D721Med (cell line): ENCODE measurements at places on chromosomes 2 and 18.

GRCh38 chr2:241659150-241659739, 21.8 kb downstream of the ATG4B start:
- no peak for DNase-seq

DNA sequence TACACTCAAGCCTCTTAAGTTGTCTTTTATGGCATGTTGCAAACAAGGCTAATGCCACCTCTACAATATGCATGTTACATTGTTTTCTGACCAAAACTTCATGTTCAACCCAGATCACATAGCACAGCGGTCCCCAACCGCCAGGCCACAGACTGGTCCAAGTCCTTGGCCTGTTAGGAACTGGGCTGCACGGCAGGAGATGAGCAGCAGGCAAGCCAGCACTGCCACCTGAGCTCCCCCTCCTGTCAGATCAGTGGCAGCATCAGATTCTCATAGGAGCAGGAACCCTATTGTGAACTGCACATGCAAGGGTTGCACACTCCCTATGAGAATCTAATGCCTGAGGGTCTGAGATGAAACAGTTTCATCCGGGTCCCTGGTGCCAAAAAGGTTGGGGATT, 324.8 kb upstream of the CHAC2 start:
- DNase-seq: no peak

GRCh38 chr18:44638811-44639210, 41.9 kb upstream of the SETBP1 start:
- no peak for DNase-seq

- no peak for DNase-seq
Measured at GRCh38 chr2:99150706-99151105, 4.0 kb downstream of the TSGA10 start.

DNA sequence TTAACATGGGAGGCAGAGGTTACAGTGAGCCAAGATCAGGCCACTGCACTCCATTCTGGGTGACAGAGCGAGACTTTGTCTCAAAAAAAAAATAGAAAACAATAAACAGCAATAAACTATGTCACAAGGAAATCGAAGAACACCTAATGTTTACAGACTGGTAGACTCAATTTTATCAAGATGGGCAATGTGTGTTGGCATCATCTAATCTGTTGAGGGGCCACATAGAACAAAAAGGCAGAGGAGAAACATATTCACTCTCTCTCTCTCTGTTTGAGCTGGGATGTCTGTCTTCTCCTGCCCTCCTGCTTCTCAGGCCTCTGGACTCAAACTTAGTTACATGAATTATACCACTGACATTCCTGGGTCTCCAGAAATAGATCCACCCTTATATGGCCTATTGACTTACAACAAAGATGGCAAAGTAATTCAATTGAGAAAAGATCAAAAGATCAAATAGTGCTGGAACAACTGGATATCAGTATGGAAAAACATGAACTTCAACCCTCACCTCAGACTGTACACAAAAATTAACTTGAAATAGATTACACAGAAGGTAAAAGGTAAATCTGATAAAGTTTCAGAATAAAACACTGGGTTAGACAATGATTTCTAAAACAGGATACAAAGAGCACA, 703.8 kb upstream of the CRIM1 start:
- no peak for DNase-seq

DNA sequence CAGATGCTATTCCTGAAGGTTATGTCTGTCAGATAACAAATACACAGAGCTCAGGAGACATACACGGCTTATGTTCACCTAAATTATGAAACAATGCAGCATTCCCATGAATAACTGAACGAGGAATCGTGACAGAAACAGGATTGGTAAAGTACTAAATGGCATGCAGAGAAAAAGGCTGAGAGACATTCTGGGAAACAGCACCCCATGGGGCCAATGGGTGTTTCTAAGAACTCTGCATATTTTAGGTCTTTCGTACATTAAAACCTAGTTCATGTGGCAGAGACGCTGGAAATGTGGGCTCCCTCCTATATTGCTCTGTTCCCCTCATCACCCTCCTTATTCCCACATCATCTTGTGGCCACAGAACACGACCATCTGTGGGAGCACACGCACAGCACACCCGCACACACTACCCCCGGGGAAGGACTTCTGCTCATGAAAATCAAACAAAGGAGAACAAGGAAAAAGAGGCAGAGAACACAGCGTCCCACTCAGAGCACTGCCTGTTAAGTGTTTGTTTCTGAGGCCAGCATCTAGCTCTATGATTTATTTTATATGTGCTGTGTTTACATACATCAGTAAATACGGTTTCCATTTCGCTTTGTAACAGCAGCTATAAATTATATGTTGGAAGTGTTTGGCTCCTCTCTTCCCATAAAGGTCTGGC, 143.6 kb downstream of the AFF3 start:
- no peak for DNase-seq

DNA sequence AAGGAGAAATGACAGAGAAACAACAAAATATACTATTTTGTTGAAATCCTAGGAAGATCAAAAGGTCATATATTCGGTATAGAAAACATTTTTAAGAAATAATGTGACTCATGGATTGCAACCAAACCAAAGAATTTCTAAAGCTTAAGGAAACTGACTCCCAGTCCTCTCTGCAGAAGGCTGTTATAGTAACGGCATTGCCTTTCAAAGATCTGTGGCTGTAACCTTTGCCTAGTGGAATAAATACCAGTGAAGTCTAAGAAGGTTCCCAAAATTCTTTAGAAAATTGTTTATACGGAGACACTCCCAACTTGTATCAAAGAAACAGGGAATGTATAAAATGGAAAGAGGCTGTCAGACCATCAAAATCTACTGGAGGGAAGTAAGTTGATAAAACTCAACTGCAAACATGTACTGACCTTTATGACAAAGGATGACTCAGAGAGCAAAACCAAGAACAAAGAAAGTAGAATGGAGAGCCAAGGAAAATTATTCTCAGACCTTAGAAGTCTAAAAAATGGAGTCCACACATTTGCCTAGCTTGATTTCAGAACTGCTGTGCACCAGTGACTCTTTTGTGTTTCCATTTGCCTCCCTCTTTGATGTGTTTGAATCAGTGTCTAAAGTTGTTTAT, 48.6 kb upstream of the FSIP2 start:
- DNase-seq: no peak

DNA sequence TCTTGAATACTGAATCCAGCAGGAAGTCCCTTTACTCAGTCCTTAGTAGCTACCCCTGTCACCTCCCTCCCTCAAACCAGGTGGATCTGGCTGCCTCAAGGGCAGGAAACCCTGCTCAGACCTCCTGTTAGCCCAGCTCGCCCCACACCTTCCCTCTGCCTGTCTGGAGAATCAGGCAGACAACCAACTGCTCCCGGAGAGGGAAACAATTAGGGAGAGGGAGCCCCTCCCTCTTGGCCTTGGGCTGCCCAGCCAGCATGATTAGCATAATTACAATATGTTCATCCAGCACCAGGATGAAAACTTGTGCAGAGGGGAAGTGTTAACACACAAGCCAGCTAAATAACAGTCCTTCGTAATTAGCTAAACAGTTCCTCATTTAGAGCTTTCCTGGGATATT, 185.5 kb downstream of the C1D start:
- DNase-seq: no peak

GRCh38 chr2:152126664-152127063, 27.8 kb upstream of the CACNB4 start:
- no peak for DNase-seq

- DNase-seq: no peak
Measured at GRCh38 chr2:202909394-202910192, 1.9 kb downstream of the WDR12 start.

- no peak for DNase-seq
Measured at GRCh38 chr2:145220496-145220895, 700.6 kb upstream of the ZEB2 start.

DNA sequence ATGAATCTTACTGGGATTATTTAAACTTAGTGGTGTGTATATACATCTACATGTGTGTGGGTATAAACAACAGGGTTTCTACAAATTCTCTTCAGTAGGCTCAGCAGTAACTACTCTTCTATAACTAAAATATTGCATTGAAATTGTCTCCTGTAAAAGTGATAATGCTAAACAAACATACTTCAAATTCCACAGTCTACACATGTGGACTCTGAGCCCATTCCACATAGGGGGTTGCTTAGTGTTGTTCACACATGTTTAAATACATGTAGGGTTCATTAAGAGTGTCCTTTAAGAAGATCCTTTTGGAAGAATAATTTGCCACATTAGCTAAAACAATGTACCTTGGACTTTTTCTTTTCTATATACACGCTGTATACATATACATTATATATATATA, 152.8 kb upstream of the VRK2 start:
- DNase-seq: no peak

DNA sequence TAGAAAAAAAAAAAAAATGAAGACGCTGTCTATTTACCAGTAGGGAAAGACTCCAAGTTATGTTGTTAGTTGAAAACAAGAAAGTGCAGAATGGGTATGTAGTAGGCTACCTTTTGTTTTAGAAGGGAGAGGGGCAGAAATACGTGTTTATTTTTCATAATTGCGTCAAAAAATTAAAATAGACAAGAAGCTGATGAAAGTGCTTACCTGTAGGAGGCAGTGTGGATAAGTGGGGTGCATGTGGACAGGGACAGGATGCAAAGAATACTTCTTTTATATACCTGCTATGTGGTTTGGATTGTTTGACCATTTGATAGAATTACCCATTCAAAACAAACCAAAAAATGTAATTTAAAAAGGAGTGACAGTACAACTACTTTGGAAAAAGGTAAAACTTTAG, 3.0 kb upstream of the GCG start:
- no peak for DNase-seq
